ENCODE measurements at places on chromosomes 1 and 21.

DNA sequence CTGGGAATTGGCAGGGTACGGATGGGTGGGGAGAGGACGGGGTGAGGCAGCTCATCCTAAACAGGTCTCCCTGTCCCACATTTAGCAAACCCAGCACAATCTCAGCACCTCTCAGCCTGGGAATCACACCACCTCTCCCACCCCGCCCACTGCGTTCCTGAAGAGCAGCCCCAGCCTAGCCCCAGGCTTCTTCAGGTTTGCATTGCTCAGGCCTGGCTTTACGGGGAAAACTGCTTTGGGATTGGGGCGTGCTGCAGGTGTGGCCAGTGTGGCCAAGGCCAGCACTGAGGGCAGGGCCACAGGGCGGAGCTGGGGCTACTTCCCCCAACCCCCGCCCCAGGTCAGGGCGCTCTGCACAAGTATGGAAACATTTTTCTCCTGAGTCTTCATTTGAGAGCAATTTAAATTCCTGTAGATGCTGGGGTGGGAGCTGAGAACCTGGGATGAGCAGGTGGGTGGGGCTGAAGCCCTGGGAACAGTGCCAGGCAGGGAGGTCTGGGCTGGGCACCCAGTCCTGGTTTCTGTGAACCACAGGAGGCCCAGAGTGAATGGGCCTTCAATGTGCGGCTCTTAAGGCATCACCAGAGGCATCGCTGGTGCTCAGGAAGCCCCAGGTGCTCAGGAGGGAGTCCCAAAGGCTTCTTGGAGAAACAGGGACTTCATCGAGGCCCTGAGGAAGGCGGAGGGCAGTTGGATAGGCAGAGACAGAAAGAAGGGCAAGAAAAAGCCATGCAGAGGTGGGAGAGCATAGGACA is 24.1 kb downstream of the TNNT2 start:
- DNase-seq, result no peak

DNA sequence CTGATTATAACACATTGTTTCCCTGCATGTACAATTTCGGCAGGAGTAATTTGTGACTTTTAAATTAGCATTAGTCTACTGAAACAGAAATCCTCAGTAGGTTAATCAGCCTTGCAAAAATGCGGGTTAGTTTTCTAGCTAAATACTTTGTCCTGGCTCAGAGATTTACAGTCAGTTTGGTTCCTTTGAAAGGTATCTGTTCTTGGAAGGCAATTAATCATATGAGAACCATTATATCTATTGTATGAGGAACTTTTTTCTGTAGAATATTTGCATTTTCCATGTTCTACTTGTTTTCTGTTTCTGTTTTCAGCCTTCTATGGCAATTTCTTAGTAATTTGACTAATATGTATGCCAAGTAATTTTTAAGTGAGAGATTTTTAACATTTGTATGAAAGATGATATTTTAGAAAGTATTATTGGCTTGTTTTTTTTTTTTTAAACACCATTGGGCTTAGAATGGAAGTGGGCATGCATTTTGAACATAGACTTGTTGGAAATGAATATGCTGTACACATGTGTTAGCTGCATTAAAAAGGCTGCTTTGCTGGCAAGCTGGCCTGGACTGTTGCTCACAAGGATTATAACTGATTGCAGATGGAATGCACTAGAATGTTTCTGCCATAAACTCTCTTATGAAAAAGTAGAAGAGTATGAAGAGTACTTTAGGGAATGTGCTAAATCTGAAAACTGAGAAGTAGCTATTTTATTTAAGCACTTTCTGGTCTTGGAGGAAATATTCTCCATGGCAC is 26.2 kb downstream of the KIF1B start:
- DNase-seq, result no peak

- no peak for DNase-seq
Observed at GRCh38 chr1:47340227-47340626, 6.6 kb downstream of the CMPK1 start.

DNA sequence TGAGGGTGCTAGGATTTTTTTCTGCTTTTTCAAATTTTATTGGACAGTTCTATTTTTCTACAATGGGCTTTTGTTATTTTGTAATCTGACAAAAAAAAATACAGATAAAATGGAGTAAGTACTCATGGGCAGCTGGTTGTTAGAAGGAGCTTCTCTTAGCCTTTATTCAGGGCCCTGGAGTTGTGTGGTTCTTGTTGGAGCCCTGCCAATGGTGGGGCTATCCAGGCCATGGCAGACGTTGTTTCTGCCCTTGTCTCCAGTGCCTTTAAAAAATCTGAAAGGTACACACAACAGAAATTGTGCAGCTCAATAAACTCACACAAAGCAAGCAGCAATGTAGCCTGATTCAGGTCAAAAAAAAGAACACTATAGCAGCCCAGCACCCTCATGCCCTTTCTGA is 153.5 kb upstream of the GALNT2 start:
- DNase-seq, result no peak

- no peak for DNase-seq
Observed at GRCh38 chr1:15618655-15619525, 1.6 kb downstream of the DDI2 start.

DNA sequence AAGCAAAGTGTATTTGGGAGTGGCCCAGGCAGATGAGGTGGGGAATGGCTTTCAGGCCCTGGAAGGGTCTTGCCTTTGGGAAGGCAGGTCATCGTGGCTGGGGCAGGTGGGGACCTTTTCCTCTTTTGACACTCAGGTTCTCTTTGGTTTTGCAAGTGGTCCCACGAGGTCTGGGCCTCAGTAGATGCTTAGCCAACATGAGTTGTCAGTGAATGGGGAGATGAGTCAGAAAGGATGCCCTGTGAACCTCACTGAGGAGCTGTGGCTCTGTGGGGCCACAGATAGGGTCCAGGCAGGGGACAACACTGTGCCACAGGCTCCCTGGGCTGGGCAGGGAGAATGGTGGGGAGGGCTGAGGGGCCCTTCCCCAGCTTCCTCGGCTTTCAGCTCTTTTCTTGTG is 19.0 kb downstream of the ARHGEF10L start:
- no peak for DNase-seq

DNA sequence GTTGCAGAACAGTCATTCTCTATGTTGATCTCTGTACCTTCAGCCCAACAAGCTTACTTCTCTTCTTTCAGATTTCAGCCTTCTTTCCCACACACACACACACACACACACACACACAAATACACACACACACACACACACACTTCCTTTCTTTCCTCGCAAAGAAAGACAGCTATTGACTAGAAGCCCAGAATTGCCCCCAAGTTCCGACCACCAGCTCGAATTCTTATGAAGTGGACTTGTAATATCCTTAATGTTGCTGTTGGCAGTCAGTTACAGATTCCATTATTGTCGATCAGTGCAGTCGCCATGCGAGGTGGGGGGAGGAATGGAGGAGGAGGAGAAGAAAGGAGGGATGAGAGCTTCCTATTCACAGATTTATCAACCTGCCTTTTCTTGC is 125.5 kb downstream of the CLEC20A start:
- DNase-seq, result no peak

- DNase-seq, result no peak
Observed at GRCh38 chr21:45463871-45464270, 58.9 kb downstream of the COL18A1 start.

Data from heart right ventricle (tissue), 16 donors.